ENCODE measurements at places on chromosomes 7 and 10. TPM values are rescaled to one million over a fixed set of nuclear protein-coding genes. Genes with fewer than 3 reads are reported as not detected.

- no peak for DNase-seq
Observed at GRCh38 chr7:23026164-23026563, 12.2 kb upstream of the HYCC1 start.

GRCh38 chr7:102147008-102147407, 139.7 kb upstream of the SH2B2 start:
- no peak for DNase-seq

GRCh38 chr10:92200564-92200963, 90.3 kb downstream of the CPEB3 start:
- no peak for DNase-seq

The ZNF33B gene
- 17.2 TPM for total RNA-seq

The BMPR1A gene
- 19.9 TPM for total RNA-seq

The SEMA3D gene
- 0.72 TPM for total RNA-seq

All from heart left ventricle (tissue), 16 donors.